Activated CD4-positive, CD25-positive, alpha-beta regulatory T cell treated with anti-CD3 and anti-CD28 coated beads, Interleukin-2, amount 50 U/mL, for 16 hours (primary cell): ENCODE measurements at places on chromosomes 2 and 18.

DNA sequence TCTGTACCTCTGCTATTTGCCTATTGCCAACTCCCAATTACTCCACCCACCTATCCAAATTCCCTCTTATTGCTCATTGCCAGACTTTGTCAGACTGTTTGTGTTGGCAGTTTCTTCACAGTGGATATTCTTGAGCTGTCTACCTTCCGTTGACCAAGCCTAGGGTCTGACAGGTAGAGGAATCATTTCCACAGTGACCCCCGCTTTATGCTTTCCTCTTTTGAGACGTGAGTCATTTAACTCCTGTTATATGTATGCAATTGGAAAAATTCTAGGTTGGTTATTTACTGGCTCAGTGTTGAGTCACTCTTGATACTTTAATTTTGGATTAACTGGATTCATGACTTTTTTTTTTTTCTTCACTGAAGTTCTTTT is 187.7 kb downstream of the IRS1 start:
- no peak for DNase-seq

- DNase-seq, result no peak
Measured at GRCh38 chr2:205868773-205869333, 186.6 kb downstream of the NRP2 start.

GRCh38 chr18:49725809-49726674 is 87.3 kb downstream of the ACAA2 start:
- no peak for DNase-seq

DNA sequence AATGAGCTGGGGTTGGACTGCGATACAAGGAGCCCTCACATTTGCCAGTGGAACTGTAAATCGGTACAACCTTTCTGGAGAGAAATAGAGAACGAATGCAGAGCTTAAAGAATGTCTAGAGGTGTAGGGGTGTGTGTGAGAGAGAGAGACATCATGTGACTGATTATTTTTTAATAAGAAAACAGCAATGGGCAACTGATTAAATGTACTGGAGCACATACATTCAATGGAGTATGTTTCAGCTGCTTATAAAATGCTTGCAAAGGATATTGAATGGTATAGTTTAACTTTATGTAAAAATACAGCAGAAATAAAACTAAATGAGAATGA is 391 bp upstream of the TMEM17 start:
- DNase-seq, result no peak

GRCh38 chr18:70554854-70555445 is 266.1 kb downstream of the SOCS6 start:
- no peak for DNase-seq

GRCh38 chr2:184215745-184216144 is 382.6 kb upstream of the ZNF804A start:
- DNase-seq, result no peak

DNA sequence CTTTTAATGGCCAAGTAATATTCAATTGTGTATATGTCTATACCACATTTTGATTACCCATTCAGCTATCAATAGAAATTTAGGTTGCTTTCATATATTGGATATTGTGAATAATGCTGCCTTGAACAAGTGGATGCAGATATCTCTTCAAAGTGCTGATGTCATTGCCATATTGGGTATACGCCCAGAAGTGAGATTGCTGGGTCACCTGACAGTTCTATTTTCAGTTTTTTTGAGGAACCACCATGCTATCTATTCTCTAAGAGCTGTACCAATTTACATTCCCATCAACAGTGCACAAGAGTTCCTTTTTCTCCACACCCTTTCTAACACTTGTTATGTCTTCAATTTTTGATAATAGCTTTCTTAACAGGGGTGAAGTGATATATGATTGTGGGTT is 306.9 kb downstream of the ZNF516 start:
- no peak for DNase-seq

DNA sequence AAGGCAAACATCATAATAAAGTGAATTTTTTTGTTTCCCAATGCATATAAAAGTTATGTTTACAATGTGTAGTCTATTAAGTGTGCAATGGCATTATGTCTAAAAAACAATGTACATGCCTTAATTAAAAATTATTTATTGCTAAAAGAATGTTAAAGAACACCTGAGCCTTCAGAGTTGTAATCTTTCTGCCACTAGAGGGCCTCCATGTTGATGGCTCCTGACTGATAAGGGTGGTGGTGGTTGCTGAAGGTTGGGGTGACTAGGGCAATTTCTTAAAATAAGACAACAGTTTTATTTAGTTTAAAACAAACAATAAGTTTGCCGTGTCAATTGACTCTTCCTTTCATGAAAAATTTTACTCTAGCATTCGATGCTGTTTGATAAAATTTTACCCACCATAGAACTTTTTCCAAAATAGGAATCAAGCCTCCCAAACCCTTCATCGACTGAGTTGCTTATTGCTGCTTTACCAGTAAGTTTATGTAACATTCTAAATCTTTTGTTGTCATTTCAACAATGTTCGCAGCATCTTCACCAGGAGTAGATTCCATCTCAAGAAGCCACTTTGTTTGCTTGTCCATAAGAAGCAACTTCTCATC is 32.3 kb downstream of the MAP3K2 start:
- no peak for DNase-seq

DNA sequence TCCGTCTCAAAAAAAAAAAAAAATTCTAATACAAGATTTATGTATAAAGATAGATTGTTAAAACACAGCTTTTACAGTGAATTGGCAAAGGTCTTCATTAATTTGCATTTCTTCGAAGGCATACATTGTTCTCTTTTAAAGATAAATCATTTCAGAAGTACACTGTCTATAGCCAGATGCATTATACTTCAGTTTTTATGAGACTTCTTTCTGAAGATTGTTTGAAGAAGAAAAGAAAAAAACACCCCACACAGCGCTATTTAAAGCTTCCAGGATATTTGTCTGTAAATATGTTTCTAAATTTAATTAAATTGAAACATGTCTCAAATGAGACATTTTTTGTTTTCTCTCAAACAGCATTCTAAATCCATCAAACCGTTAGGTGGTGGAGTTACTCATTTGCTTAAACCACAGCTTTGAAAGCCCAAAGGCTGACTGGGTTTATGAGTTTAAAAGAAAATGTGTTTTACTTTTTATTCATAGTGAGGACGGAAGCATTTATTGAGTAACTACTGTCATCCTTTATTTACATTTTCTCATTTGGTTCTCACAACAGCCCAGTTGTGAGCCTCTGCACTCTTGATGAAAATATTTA is 42.4 kb upstream of the C1GALT1C1L start:
- no peak for DNase-seq

GRCh38 chr18:49059028-49059834 is 108.5 kb upstream of the SMAD7 start:
- no peak for DNase-seq

GRCh38 chr2:73830871-73831401 is 2.2 kb downstream of the STAMBP start:
- DNase-seq, result no peak

DNA sequence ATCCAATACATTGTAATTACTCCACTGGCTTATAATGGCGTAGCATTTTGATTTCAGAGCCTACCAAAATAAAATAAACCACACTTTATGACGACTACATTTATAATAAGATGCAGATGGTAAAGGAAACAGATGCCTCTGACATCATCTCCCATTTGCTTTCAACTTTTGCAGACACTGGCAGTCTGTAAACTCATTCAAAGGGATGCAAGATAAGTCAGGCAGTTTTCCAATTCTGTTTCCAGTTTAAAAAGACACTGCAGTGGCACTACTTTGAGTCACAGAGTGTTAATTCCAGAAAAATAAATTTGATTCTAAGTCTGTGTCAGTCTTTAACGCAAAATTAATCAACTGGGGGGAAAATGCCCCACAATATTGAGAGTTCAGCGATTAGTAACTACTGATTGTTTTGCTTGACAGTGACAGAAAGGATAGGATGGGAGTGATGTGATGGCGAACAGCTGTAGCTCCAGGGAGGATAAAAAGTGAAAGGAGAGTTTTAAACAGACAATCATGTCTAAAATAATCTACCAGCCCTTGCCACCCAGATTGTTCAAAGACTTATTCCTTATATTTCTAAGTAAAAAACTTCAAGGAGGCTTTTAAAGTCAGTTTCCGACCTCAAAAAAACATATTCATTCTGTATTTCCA is 6.7 kb downstream of the DSEL start:
- DNase-seq, result no peak

- no peak for DNase-seq
Measured at GRCh38 chr2:38875227-38875575, 533 bp downstream of the DHX57 start.

GRCh38 chr2:167489325-167489724 is 601.0 kb downstream of the XIRP2 start:
- no peak for DNase-seq

- DNase-seq, result no peak
Measured at GRCh38 chr18:50053111-50053510, 141.8 kb downstream of the MYO5B start.

DNA sequence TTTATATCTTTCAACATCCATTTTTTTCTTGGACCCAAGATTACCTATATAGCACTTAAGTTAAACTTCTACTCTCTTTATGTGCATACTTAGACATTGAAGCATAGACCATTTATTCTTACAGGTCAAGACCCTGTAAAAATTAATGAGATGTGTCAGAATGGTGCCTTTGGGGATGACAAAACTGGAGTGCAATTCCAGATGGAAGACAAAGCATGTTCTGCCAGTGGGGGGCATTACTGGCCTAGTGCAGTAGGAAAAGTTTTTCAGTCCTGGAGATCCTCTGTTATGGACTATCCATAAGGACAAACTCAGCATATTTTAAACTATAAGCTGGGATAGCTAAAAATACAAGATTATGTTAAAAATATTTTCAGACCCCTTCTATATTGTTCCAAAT is 57.8 kb upstream of the MMADHC start:
- no peak for DNase-seq

GRCh38 chr2:30626397-30626796 is 179.4 kb downstream of the LCLAT1 start:
- no peak for DNase-seq
